Inflammatory macrophage treated with lipopolysaccharide for 4 hours (primary cell): ENCODE measurements at places on chromosomes 4 and X.

DNA sequence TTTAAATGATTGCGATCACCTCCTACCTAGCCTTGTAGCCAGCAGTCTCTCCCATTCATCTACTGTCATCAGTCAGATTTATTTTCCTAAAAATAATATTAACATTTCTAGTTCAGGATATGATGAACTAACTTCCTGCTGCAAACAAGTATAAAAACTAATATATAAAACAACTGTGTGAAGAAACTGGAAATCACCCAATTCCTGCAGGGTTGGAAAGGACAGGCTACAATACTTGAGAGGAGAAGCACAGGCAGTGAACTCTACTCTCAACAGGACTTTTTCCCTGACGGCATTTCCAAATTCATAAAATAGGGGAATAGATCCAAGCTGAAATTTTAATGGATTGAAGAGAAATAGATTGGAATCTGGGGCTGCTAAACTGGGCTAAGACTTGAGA, 14.2 kb upstream of the BBS12 start:
- no peak for DNase-seq

GRCh38 chr4:163137581-163137980, 29.1 kb downstream of the NAF1 start:
- no peak for DNase-seq

- no peak for DNase-seq
These were observed 49.2 kb downstream of the GPC4 start for GRCh38 chrX:133365871-133366611.

GRCh38 chr4:143711543-143712154, 11.2 kb upstream of the FREM3 start:
- no peak for DNase-seq

DNA sequence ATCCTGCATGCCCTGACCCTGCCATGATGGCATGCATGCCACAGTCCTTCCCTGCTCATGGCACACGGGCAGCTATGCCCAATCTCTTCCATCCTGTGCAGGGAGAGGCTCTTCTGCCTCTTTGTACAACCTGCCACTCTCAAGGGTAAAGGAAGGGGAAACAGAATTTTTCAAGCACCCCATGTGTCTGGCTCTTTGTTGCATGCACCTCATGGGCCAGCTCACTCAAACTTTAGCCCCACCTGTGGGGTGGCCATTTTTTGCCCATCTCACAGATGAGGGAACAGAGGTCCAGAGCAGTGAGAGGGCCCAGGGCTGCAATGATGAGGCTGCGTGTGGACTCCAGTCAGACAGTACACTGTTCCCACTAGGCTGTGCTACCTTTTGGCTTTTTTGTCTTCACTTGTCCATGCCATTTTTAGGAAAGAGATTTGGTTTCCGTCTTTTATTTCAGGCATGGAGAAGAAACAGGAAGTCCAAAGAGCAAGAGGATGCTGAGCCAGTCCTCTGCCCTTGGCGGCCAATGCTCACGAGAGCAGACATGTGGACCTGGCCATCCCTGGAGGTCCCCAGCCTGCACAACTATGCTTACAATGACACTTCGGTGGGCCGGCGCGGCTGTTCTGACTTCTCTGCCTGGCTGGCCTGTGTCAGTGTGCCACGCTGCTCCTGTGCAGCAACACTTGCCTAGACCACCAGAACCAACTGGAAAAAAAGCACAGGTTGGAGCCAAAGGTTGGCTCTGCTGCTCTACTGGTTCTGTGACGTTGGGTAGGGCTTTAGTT, 45.6 kb downstream of the NSG1 start:
- DNase-seq, result no peak
